Stomach (tissue), 19 donors: ENCODE measurements at places on chromosomes 13 and 19.

- no peak for DNase-seq
Measured at GRCh38 chr19:39007096-39007495, 25.3 kb downstream of the FBXO27 start.

DNA sequence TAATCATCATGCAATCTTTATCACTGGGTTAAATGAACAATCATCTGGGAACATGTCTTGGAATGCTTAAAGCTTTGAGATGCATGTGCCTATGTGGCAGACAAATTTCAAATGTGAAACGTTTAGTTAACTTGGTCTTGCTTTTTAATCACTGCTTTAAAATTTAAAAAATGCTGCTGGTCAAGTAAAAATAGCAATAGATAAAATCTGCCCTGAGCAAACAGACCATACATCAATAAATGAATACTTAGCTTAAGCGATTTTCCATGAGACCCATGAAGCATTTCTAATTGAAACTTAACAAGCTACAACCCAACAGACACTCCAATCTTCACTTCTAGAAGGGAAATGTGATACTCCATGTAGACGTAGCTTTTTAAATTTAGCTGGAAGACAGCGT, 1.9 kb upstream of the KL start:
- no peak for DNase-seq

DNA sequence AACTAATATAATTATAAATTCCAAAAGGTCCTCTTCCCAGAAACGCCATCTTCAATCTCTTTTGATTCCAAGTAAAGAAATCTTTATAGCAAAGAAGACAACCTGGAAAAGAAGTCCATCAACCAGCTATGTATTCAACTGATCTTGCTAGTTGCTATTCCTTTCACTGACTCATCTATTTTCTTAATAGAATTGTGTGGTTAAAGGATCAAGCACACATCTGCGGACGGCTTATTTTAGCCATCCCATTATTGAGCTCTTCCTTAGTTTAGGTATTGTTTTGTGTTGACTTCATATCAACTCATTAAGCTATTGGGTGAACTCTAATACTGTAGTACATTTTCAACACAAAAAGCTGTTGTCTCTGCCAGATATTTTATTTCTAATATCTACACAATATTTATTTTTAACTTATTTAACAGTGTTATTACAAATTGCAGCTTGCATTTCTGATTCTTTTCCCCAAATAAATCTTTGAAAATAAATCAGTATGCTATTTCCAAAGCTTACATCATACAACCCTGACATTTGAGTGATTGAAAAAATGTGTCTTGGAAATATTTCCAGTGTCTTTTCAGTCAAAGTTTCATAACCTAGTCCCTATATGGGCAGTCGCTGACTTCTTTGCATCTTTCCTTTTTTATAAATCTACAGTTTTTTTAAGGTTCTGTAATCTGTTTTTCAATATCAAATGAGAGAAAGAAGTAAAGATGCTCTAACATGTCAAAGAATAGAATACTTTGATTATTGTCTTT, 158.8 kb upstream of the SPRY2 start:
- DNase-seq, result no peak

- DNase-seq, result peak; percentile 88
Measured at GRCh38 chr13:42110410-42111155, 62.1 kb downstream of the DGKH start.

DNA sequence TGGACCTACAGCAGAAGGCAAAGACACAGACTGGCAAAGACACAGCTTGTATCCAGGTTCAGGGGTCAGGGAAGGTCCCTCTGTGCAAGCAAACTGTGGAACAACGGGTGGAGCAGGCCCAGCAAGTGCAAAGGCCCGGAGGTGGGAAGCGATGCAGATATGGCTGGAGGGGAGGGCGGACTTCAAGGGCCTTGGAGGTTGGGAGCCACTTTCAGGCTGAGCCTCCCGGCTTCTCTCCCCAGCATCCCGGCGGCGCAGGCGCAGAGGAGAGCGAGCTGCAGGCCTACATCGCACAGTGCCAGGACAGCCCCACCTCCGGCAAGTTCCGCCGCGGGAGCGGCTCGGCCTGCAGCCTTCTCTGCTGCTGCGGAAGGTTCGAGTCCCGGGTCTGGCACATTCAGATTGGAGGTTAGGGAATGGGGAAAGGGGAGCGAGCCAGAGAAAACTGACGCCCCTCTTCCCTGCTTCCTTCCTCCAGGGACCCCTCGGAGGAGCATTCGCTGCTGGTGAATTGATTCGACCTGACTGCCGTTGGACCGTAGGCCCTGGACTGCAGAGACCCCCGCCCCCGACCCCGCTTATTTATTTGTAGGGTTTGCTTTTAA, 2.1 kb upstream of the PNPLA6 start:
- peak; percentile 85 for DNase-seq

DNA sequence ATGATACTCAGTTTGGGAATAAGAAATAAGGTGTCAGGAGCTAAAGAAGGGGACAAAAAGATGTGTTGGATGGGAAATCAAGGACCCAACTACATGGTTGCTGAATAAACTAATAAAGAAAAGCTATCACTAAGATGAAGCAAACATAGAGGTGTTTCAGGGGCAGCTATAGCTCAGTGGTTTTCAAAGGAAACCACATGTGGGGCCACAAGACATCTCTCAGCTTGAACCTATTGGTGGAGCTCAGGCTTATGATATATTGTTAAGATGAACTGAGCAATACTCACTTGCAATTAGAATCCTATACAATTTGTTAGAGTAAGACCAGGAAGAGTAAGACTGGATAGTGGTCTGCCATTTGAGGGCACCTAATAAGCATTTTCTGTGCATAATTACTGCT, 45.1 kb upstream of the SPRY2 start:
- no peak for DNase-seq
